ENCODE measurements at places on chromosomes 1 and 21. TPM values are rescaled to one million over a fixed set of nuclear protein-coding genes. Genes with fewer than 3 reads are reported as not detected.

DNA sequence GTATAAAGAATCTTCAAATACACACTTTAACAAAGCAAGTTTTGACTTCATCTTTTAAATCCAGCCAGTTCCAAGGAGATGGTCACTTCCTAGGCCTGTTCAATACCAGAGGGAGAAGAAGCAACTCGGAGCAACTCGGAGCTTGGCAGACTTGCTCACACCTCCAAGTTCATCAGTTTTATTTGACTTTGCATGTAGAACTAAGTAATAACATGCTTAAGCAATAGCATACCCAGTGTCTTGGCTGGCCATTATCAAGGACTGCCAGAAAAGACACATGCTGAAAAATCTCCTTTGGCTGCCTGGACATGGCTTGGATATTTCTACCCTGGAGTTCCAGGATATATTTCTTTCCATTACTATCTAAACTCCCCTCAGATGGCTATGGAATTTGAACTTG, 52.6 kb downstream of the GNG12 start:
- peak; percentile 88 for DNase-seq

- no peak for DNase-seq
These were observed 45.7 kb upstream of the HIVEP3 start for GRCh38 chr1:41964400-41964799.

- no peak for DNase-seq
These were observed 22.8 kb upstream of the STUM start for GRCh38 chr1:226525750-226526149.

DNA sequence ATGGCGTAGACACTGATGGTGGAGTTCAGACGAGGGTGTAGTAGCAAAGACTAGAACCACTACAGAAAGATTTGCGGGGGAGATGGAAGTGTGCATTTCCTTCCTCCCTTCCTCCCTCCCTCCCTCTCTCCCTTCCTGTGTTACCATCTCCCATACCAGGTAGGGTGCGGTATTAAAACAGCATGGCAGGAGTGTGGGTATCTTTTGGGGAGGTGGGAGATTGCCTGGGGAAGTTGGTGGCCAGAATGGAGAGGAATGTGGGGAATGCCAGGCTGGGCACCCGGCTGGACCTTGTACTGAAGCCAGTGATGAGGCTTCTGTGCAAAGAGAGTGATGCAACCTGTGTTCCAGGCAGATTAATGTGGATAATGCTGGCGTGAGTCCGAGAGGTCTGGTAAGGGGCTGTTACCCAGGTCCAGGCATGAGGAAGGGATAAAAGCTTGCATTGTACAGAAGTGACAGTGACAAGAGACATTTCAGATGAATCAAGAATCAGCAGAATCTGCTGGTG, 30.3 kb upstream of the PPP2R5A start:
- no peak for DNase-seq

GRCh38 chr21:31351438-31351837, 7.4 kb upstream of the TIAM1 start:
- no peak for DNase-seq

DNA sequence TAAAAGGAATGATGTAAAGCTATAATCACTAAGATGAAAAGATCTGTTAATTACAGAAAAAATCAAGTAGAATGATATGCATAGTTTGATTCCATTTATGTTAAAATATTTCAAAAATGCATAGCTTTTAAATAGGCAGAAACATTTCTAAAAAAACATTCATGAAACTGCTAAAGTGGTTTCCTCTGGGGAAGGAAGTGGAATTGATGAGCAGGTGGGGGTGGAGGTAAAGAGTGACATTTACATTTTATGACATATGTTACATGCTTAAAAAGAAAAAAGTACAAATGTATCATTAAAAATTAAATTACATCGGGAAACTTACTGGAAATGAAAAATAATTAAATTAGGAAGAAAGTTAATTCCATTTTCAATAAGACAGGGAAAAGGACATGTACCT, 42.8 kb upstream of the JAK1 start:
- DNase-seq: no peak

- no peak for DNase-seq
These were observed 2.0 kb downstream of the HES3 start for GRCh38 chr1:6245869-6246496.

GRCh38 chr1:119209596-119210295, 69.3 kb upstream of the WARS2 start:
- peak; percentile 90 for DNase-seq

- peak; percentile 36 for DNase-seq
These were observed 4.0 kb upstream of the BRWD1 start for GRCh38 chr21:39317134-39318090.

GRCh38 chr21:44814498-44815023, 3.3 kb downstream of the SUMO3 start:
- DNase-seq: no peak

GRCh38 chr1:159827102-159827490, 423 bp downstream of the SLAMF8 start:
- no peak for DNase-seq

GRCh38 chr1:119467219-119467618, 39.8 kb upstream of the HSD3B1 start:
- no peak for DNase-seq

DNA sequence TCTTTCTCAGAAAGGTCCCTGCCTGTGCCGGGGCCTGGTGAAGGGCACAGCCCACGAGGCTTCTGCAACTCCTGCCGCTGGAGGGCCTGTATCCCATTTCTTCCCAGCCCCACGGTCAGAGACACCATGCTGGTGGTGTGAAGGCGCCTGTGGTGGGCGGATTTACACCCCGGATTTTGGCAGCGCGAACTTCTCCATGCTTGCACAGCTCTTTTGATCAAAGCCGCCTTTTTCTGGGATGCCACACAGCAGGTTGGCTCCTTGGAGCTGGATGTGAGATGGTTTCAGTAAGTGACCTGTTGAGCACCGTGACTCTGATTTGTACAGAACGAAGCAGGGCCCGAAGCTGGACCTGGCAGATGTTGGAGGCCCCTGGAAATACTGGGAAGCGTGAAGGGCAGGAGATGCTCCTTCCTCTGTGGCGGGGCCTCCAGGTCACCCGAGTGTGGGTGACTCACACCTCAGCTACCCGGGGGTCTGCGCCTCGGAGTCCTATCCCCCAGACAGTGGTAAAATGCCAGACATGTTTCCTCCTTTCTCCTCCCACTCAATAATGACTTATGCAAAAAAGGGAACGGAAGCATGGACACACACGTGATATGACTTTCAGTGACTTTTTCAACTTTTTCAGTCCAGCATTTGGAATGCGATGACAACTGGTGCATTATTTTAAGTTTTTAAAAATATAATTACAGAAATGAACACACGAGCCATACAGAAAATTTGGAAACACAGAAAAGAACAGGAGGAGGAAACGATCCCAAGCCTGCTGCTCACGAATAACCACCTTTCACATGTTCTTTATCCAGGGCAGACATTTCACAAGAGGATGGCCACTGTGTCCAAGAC, 9.0 kb downstream of the UMODL1 start:
- peak; percentile 46 for DNase-seq

GRCh38 chr1:198205016-198205684, 48.4 kb downstream of the NEK7 start:
- DNase-seq: peak; percentile 70

DNA sequence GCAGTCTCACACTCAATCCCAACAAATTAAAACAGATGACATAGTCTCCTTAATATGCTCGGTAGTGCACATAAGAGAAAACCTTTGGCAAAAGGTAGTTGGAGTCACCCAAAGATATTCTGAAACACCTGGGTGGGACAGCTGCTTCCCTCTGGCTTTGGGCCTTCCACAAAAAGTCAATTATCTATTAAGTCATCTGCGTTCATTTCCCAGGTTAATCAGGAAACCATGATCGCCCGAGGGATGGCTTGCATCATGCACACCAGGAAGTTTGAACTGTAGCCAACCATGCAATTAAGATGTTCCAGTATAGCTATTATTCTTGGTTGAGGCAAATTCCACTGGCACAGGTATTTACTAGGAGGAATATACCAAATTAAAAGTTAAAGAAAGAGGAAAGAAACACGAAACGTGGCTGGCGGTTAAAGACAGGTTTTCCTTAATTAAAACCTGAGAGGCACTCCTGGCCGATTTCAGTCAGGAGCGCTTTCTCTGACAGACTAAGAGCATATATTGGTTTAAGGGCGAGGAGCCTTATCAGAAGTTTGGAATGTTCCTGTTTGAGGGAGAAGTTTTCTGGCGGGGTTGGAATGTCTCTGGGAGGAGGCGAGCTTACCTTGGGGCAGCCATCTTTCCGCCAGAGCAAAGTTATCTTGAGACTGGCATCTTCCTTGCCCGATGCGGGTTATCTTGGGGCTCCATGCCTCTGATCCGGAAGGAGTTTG, 19.9 kb downstream of the CLDN17 start:
- peak; percentile 36 for DNase-seq

- no peak for DNase-seq
These were observed 26.6 kb upstream of the COL18A1 start for GRCh38 chr21:45378258-45378966.

DNA sequence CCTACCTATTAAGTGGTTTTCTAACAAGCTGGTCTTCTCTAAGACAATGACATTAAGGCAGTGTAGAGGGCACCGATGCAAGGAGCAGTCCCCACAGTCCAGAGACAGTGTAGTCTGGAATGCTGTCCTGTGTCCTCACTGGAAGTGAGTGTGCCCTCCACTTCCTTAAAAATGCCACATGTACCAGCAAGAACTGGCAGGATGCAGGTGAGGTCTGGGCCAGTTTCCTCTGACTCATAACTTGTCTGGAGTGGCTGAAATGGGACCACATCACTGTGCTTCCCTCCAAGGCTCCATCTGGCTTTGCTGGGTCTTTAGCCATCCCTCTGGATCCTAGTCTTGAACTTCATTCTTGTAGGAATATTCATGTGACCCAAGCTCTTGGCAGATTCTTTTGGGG, 170.5 kb upstream of the KIAA0040 start:
- DNase-seq: no peak

DPH2 gene
- total RNA-seq: 14.0 TPM

TSPAN2 gene
- total RNA-seq: 17.6 TPM

ZFP69 gene
- 4.0 TPM for total RNA-seq

FCGR3B gene
- 0.13 TPM for total RNA-seq

CEP85 gene
- 18.0 TPM for total RNA-seq

ATP5IF1 gene
- total RNA-seq: 72.7 TPM

ESPN gene
- 0.22 TPM for total RNA-seq

MR1 gene
- total RNA-seq: 6.3 TPM

PYHIN1 gene
- total RNA-seq: 0.22 TPM

CTTNBP2NL gene
- total RNA-seq: 8.3 TPM

NHLH1 gene
- total RNA-seq: 0.04 TPM

TCHH gene
- total RNA-seq: under 0.01 TPM

AXDND1 gene
- total RNA-seq: 0.13 TPM

ADGRB2 gene
- 12.5 TPM for total RNA-seq

All from muscle of leg (tissue), 16 donors.